ENCODE measurements at places on chromosomes 12 and 14.

DNA sequence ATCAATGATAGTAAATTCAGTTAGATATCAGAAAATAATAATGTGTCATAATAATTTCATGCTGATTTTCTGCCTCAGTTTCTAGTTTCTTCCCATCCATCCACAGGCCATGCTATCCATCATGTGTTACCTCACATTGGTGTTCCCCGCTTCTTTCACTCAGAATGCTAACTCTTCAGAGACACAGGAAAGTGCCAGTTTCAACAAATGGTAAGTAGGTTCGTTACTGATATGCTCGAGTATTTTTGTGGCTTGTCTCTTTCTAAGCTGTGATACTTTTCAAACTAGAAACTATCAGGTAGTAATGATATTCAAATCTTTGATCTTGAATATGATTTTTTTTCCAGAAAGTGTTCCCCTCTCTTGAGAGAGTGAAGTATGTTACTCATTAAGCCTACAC is 1.5 kb downstream of the KLRB1 start:
- no peak for DNase-seq

DNA sequence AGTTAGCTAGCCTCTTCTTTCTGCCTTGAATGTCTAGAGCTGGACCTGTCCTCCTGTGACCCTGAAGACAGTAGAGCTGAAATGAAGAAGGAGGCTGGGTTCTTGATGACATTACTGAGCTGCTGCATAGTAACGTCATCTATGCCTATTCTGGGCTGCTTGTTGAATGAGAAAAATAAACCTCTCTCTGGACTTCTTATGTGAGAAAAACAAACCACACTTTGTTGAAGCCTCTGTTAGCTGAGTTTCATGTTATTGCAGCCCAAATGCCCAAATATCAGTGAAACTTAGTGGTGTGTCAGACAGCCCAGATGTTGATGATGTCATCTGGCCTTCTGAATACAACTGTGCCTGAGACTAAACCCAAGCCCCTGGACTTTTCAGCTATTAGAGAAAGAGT is 67.0 kb upstream of the MAX start:
- DNase-seq, result no peak

GRCh38 chr14:71541271-71541670 is 391.0 kb upstream of the RGS6 start:
- DNase-seq, result no peak

- DNase-seq, result no peak
These were observed 2.1 kb downstream of the GLIPR1 start for GRCh38 chr12:75482646-75483045.

DNA sequence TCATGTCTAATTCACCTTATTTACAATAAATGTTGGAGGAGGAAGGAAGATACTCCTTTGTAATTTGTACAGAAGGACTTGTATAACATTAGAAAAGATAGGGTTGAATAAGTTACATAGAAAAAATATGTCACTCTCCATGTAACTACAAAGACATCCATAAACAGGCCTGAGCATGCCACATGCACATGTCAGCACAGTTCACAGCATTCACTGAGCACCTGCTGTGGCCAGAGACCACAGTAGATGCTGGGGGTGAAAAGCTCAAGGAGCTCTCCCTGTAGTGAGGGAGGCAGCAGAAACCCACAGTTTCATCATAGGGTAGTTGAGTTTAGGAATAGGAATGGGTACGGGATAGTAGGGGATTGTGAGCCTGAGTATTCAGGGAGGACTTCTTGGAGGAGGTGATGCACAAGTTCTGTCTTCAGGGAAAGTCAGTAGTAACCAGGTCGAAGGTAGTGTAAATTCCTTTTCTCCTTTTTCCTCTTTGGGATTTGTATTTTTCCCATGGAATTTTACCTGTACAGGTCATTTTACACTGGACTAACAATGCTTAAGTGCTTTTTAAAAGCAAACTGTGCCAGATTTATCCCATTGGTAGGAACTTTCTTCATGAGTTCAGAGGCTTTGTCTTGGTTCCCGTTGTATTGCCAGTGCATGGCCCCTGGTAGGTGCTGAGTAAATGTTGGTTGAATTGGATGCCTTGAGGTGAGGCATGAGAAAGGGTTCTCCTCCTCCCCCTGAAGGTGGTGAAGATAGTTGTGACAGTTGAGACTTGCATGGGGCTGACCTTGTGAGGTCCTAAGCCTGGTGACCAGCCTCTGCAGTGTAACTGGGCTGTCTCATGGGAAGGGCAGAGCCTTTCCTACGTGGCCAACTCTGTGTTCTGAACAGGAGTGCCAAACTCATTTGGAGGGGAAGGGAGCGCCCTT is 20.2 kb downstream of the PRKCH start:
- DNase-seq, result no peak

DNA sequence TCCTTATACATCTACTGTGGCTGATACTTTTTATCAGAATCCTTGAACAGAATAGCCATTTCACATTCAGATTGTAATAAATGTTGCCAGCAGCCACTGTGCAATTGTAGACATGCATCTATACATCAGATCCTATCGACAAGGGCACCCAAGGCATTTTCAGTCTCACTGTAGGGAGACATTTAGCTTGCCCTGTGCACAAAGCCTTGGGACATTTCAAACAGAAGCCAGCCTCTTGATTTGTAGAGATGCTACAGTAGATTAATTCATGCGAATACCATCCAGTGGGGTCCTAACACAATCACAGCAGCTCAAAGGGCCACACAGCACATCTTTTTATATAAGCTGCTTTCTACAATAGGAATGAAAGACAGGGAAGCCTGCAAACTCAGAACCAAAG is 81.4 kb downstream of the SLC8A3 start:
- no peak for DNase-seq

GRCh38 chr12:3646561-3647241 is 106.2 kb downstream of the CRACR2A start:
- DNase-seq, result no peak

GRCh38 chr14:94180655-94181271 is 6.6 kb downstream of the PPP4R4 start:
- no peak for DNase-seq

DNA sequence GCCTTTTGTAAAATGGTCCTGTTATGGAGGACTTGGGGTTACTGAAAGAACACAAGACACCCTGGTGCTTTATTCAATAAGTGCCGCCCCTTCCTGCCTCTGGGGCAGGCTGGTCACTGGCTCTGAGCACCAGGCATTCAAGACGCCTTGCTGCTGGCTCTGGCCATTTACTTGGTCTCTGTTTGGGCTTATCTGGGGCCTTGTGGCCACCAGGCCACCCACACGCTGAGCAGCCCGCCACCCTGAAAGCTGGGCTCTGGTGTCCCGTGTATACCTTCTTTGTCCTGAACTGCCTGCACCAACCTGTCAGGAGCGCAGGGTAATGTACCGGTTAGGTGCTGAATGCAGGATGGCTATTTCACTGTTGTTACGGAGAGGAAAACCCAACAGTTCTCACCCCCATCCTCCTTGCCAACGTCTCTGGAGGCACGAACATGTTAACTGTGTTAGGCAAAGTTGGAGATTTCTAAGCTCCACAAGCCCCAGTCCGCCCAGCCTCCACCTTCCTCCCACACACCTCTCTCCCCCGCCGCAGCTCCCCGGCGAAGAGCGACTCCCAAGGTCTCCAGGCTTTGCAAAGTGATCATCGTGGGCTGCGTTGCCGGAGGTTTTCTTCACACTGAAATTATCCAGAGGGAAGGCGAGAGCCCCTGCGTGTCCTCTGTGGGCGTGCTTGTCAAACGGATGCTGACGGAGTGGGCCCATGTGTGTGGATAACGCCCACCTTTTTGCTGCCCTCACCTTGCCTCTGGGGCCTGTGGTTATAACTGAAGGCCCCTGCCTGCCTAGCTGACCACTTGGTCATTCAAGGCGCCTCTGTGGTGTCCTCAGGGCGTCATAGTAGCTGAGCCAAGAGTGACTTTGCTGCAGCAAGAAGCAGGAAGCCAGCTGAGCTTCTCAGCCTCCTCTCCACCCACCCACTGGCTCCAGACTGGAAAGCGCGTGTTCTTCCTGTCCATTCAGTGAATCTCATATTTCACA is 18.8 kb upstream of the BEGAIN start:
- no peak for DNase-seq

GRCh38 chr14:93712079-93712837 is 76.0 kb downstream of the PRIMA1 start:
- no peak for DNase-seq

- no peak for DNase-seq
These were observed 377.9 kb downstream of the GALC start for GRCh38 chr14:87615047-87615446.

DNA sequence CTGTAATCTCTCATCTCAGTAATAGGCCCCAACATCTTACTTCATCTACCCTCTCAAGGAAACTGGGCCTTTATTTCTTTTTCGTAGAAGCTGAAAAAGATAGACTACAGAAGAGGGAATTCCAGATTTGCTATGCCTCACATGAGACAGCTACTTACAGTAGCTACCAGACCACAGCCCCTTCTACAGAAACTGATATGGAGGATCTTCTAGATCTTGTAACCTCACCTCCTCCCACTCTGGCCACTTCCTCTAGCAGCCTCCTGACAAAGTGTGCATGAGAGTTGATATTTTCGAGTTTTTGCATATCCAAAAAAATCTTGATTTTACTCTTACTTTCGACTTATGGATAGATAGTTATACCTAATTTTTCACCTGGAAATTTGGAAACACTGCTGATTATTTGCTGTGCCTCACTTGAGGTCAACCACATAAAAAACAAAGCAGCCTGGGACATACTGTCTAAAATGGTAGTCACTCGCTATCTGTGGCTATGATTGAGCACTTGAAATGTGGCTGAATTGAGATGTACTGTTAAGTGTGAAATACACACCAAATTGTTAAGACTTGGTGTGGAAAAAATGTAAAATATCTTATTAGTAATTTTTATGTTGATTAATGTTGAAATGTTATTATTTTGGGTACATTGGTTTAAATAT is 86.3 kb upstream of the NID2 start:
- DNase-seq, result no peak

DNA sequence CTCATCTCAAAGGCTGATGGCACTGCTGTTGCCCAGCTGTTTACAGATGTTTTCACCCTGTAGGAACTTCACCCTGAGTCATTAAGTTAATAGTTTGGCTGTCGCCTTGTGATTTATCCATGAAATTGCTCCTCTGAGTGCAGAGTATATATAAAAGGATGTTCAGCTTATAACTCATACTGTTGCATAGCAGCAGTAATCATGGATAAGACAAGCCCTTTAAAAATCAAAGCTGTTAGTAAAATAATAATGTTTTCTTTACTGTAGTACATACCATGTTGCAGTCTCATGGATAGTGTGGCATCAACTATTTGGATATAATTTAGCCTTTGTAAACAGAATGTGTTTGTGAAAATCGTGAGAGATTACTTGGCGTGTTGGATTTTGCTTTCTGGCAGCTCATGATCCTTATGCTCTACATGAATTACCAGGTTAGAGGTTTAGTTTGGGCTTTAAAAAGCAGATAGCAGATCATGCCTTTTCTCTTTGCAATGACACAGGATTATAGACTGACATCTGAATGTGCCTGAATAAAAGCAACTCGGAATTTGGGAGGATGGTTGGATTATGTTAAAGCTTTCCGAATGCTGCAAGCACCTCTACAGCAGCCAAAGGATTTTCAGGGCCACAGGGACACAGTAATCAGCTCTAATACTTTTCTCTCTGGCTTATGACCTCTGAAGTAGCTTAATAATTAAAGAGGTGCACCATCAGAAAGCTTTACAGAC is 279.7 kb upstream of the ATP2B1 start:
- DNase-seq, result no peak

GRCh38 chr12:82407481-82407880 is 49.2 kb downstream of the METTL25 start:
- no peak for DNase-seq

GRCh38 chr12:15769586-15769985 is 19.6 kb downstream of the EPS8 start:
- no peak for DNase-seq

- DNase-seq, result no peak
These were observed 138.2 kb downstream of the CALM1 start for GRCh38 chr14:90534838-90535555.

- DNase-seq, result peak; percentile 37
These were observed 31.4 kb downstream of the SSPN start for GRCh38 chr12:26226629-26227360.

- DNase-seq, result no peak
These were observed 940.8 kb downstream of the SLC6A15 start for GRCh38 chr12:83971781-83972180.

- DNase-seq, result no peak
These were observed 133.4 kb upstream of the FGD4 start for GRCh38 chr12:32265951-32266350.

GRCh38 chr12:92471551-92471950 is 231.2 kb upstream of the PLEKHG7 start:
- DNase-seq, result no peak

DNA sequence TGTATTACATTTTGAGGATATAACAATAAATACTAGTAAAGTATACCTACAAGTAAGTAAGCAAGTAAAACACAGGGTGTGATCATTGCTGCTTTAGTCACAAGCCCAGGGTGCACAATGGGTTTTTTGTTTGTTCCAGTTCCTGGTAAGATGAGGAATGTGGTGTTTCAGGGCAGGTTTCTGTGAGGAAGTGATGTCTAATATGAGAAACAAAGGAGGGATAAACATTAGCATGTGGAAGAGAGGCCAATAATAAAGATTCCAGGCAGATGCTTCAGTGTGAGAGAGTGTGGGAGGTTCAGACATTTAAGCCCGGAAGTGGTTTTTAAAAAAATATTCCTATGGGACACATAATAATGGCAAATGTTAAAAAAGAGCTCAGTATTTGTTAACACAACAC is 808.1 kb upstream of the USP15 start:
- DNase-seq, result no peak

DNA sequence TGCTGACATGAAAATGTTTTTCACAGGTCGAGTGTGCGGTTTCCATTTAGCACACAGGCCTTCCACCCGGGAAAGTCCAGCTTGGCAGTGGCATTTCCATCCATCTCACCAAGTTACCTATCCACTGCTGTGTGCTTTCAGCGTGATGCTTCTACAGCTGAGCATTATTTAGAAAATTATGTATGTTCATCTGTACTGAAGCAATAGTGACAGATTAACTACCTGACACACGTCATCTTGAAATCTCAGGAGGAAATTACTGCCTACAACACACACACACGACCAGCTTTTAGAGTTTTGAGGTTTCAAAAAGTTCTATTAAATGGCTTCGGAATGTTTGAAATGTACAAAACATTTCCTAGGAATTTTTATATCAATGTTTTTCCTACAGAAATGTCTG is 39.4 kb downstream of the IFNG-AS1 start:
- no peak for DNase-seq

DNA sequence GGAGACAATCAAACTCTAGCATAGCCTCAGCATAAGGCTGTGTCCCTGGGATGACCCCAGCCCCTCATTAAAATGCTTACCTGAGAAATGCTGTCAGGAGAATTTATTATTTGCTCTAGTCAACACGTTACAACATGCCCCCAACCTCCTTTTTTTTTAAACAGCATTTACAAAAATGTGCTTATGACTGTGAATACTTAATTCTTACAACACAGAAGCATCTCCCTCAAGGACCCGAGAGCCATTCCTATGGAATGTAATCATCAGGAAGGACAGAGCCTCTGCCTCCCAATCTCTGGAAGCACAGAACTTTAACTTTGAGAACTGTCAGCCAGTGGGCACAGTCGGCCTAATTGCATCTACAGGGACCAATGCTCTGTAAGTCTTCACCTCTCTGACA is 136.6 kb upstream of the OVCH1 start:
- no peak for DNase-seq

GRCh38 chr12:100493396-100494012 is 19.8 kb downstream of the NR1H4 start:
- no peak for DNase-seq

GRCh38 chr14:78836777-78837176 is 666.6 kb downstream of the NRXN3 start:
- DNase-seq, result peak; percentile 46
